ENCODE measurements at places on chromosomes 13 and 19.

DNA sequence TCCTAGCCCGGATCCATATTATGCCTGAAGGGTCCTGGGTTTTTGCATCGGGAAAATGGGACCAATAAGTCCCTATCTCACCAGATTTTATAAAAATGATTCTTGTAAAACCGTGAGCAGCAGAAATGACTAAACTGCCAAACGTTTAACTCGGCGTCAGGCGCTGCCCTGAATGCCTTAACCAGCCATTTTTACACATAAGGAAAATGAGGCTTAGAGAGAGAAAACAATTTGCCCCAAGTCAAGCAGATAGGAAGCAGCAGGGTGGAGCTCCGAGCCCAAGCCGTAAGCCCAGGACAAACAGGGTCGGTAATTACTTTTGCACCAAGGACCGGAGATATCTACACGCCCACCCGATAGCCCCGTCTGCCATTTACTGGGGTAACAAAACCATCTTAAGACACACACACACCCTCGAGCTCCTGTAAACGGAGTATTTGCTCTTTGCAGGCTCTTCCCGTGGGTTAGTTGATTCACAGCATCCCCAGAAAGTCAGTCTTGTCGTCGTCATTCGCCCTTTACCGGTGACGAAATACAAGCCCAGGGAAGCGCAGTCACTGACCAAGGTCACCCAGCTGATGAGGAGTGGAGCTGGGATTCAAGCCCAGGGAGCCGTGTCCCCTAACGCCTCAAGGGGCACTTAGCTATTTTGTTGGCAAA, 16.0 kb upstream of the MRI1 start:
- no peak for DNase-seq

DNA sequence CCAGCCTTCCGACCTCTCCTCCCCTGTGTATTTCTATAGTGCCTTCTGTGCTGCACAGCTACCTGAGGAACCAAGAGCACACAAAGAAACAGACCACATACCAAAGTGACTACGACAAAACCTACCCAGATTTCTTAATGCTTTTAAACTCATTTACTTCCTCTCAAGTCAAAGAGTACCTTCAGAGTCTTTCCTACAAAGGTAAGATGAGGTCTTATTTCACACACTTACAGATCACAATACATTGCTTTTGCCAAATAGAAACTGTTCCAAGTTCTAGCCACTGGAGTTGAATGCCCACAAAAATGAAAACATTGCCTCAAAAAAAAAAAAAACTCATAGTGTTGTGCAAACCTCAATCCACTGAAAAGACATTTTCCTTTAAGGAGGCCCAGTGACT, 36.4 kb downstream of the TEX26 start:
- DNase-seq, result no peak

- DNase-seq, result peak; percentile 45
Measured at GRCh38 chr19:11373166-11373884, 1.1 kb upstream of the SWSAP1 start.

DNA sequence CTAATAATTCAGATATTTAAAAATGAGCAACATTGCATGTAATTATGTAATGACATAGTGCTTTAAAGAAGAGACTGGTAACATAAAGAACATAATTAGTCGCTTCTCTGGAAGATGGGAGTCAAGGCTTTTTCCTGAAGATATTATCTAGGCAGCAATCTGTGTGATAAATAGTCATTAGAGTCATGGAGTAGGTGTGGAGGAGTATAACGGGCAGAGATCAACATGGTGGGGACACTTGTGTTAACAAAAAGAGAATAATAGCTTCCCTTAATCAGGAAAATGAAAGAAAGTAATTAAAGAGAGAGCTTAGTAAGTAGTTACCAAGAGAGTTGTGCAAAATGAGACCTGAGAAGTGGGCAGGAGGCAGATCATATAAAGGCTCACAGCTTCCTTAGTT, 1417.1 kb upstream of the ATXN8OS start:
- no peak for DNase-seq

GRCh38 chr13:97911311-97912138, 42.0 kb upstream of the IPO5 start:
- peak; percentile 63 for DNase-seq

DNA sequence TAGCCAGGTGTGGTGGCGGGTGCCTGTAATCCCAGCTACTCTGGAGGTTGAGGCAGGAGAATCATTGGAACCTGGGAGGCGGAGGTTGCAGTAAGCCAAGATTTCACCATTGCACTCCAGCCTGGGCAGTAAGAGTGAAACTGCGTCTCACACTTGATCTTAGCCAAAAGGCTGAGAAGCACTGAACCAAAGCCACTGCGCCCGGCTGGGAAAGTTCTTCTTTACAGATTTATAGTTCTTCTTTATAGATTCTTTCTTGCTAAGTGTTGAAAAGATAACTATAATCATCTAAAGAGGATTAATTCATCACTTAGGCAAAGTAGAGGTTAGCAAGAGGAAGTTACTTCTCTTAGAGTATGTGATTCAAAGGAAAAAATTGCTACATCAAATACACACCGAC, 11.1 kb downstream of the ZNF417 start:
- DNase-seq, result no peak

- peak; percentile 61 for DNase-seq
Measured at GRCh38 chr19:3443840-3444694, 36.3 kb downstream of the SMIM24 start.

DNA sequence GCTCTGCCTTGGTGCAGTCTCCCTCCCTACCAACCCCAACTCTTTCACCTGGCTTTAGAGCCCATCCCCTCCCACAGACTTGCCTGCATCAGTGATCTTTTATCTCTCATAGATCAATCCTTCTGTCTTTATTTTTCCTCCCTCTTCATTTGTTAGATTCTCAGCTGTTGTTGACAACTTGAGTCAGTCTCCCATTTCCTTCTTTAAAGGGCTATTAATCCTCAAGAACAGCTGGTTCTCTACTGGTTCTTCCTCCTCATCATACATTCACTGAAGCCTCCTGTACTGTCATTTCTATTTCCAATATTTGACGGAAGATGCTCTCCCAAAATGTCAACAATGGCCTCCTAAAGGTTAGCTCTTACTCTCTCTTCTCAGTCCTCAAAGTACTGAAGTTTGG, 408.2 kb downstream of the TBC1D4 start:
- no peak for DNase-seq

- no peak for DNase-seq
Measured at GRCh38 chr19:31641591-31641990, 292.4 kb upstream of the TSHZ3 start.

DNA sequence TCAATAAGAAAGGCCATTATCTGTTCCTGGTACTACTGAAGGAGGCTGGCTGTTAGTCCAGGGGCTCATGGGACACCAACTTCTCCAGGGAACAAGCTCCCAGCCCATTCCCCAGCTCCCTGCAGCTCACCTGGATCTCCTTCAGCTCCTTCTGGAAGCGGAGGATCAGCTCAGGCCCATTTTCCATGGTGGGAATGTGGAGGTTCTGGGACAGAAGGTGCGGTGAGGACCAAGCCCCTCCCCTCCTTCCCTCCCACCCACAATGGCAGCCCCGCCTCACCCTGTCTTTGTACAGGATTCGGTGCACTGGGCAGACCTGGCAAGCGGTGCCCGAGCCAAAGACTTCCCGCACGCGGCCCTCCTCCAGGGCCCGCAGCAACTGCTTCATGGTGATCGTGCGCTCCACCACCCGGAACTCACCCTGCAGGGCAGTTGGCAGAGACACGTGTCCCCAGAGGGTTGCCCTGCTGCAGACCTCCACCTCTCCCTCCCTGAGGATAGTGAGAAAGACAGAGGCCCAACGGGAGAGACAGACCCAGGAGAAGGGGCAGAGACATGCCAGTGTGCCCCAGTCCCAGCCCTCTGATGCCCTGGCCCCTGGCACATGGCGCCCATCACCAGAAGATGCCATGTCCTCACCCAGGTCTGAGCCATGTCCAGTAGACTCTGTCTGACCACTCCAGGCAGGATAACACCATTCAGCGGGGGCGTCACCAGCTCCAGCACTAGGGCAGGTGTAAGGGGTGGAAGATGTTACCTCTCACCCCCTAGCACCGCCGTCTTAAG, 14.3 kb downstream of the BCAT2 start:
- DNase-seq, result no peak

DNA sequence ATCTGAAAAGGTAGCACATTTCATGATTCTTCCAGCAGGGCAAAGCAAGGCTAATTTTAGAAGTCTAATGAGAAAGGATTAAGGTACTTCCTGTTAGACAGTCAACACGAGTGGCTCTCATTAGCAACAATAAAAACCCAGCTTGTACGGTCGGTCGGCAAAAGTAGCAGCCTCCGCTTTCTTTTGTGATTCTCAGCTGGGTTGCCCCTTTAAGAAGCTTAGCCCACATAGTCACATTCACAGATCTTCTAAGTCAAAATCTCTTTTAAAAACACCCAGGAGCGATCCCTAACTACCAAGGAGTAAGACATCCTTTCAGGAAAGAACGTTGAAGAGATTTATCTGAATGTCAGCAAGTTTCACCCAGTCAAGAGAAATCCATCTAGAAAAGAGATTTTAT, 684.8 kb downstream of the DIAPH3 start:
- no peak for DNase-seq

DNA sequence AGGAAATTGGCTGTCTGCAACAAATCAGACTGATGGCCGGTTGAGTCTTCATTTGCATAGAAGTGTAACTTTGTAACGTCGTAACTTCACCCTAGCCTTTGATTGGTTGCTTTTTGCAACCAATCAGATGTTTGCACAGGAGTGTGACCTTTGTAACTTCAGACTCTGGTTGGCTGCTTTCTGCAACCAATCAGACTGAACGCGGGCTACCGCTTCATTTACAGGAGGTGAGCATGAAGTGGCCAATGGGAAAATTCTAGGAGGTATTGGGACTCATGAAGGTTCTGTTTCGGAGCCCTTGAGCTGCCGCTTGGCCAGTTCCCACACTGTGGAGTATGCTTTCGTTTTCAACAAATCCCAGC, 441 bp upstream of the ZNF559 start:
- peak; percentile 36 for DNase-seq

DNA sequence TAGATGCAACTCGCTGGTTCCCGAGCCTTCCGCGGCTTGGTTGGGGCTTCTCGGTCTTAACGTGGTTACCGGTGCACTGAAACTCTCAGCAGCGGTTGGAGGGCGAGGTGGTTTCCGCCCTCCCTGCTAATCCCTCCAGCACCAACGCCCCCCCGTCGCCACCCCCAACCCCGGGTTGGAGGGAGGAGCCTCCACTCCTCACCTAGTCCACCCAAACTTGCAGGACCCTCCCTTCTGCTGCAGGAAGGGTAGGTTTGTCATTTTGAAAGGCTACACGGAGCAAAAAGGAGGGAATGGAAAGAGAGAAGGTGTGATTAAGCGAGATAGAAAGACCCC, 465.0 kb downstream of the ITGBL1 start:
- DNase-seq, result peak; percentile 36

DNA sequence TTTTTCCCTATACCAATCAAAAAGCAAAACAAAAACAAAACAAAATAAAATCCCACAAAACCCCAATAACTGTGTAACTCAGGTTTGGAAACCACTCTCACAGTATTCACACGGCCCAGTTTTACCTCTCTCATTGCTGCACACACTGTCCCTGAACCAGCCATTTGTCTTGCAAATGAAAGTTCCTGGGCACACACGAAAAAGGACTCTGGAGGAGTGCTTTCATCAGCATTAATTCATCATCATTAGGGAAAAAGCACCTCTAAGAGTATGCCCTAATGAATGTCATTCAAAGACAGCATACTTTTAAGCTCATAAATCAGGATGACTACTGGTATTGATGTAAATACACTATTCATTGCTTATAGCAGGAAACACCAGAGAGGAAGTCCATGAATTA, 306.3 kb downstream of the DNAJC15 start:
- no peak for DNase-seq

- no peak for DNase-seq
Measured at GRCh38 chr13:59133903-59134302, 1029.8 kb downstream of the DIAPH3 start.

- no peak for DNase-seq
Measured at GRCh38 chr13:41139296-41139966, 6.8 kb upstream of the KBTBD6 start.

- peak; percentile 88 for DNase-seq
Measured at GRCh38 chr19:54172471-54173358, at the start of gene TMC4. TMC4 (minus strand) TSS chr19:54173160; CDS start chr19:54173117, 43 bp downstream.

DNA sequence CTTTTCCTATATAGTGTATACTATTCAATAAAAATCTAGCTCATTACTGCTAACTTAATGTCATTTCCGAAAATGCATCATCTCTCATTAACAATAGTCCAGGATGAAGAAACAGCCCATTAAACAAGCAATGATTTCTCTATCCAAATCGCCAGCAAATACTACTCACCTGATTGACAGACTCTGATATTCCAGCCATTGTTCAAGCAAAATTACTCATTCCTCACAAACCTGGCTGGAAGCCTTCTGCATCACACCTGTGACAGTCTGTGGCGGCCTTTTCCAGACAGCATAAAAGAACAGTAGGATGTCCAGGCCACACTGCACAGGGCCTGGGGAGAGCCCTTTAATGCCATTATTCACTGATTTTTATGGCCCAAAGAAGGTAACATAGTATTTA, 115.9 kb downstream of the ABCC4 start:
- DNase-seq, result no peak

- no peak for DNase-seq
Measured at GRCh38 chr19:15137777-15138176, 30.6 kb downstream of the SYDE1 start.
